ENCODE measurements at places on chromosomes 12 and 14. TPM values are rescaled to one million over a fixed set of nuclear protein-coding genes. Genes with fewer than 3 reads are reported as not detected.

The SPIC gene
- not detected for total RNA-seq

The FAM186B gene
- 0.13 TPM for total RNA-seq

The BICDL1 gene
- not detected for total RNA-seq

DNA sequence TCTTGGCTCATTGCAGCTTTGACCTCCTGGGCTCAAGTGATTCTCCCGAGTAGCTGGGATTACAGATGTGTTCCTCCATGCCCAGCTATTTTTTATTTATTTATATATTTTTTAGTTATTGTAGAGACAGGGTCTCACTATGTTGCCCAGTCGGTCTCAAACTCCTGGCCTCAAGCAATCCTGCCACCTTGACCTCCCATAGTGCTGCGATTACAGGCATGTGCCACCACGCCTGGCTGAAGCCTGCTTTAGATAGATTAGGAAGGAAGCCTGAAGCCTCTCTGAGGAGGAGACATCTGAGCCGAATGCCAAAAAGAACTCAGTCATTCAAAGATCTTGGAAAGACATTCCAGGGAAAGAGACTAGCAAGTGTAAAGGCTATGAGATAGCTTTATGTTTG, 10.2 kb downstream of the INHBC start:
- DNase-seq = no peak

DNA sequence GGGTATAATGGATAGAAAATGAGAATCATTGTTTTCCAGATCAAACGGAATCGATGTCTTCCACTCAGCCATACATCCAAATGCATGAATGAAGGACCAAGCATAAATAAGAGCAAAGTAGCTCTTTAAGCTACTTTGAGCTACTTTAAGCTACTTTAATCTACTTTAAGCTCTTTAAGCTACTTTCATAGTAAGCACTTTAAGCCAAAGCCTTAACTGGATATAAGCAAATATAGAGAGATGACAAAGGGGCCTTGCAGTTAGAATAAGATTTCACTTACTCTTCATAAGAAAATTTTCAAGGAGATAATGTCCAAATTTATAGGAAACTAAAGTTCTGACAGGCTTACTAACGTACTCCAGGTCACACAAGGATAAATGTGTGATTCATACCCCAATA, 355.6 kb upstream of the KITLG start:
- DNase-seq = no peak

DNA sequence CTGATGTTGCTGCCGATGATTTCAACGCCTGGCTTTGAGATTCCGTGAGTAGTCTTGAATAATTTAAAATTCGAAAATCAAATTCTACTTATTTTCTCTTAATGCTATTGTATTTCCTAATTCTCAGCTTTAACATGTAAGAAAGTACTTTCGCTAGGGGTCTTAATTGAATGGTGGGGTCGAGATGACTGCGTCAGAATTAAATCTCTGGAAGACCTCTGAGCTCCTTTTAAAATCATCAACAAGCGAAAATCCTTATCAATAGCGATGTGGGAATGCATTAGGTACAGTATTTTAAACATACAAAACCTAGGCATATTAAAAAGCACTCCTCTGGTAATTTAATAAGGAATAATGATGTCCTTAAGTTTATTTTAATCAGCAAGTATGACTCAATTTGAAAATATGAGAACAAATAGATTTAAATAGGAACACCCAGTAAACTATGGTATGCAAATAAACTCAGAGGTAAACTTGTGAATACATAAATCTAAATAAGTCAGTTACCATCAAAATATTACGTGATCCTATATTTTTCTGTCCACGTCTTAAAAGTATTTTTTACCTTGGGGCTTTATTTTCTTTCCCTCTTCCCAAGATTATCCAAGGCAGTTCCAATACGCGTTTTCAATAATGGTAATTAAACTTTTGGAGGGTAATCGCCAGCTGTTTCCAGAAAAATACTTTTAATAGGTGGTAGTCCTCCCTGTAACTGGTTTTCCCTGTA, 1.4 kb downstream of the FOXA1 start:
- no peak for DNase-seq

GRCh38 chr14:34450542-34450915, 11.5 kb downstream of the SPTSSA start:
- DNase-seq = no peak

DNA sequence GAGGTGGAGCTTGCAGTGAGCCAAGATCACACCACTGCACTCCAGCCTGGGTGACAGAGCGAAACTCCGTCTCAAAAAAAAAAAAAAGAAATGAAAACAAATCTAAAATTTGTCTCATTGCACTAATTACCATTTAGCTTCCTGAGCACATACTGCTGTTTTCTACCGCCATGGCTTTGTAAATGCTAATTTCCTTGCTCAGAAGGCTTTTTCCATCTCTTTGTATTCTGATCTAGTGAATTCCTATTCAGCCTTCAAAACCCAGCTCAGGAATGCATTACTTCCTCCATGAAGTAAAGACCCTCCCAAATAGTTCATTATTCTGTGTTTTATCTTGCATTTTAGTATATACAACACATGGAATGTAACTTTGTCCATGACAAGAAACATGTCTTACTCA, 33.6 kb downstream of the CEP83 start:
- no peak for DNase-seq

DNA sequence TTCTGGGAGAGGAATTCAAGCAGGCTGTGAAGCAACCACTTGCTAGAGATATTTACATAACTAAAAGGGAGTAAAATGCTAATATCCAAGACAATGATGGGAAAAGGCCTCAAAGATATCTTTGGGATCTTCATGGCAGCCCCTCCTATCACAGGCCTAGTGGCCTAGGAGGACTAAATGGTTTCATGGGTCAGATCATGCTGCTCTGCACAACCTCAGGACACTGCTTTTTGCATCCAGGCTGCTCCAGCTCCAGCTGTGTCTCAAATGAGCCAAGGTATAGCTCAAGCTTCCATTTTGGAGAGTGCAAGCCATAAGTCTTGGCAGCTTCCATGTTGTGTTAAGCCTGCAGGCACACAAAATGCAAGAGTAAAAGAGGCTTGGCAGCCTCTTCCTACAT, 195.6 kb upstream of the SSTR1 start:
- no peak for DNase-seq

DNA sequence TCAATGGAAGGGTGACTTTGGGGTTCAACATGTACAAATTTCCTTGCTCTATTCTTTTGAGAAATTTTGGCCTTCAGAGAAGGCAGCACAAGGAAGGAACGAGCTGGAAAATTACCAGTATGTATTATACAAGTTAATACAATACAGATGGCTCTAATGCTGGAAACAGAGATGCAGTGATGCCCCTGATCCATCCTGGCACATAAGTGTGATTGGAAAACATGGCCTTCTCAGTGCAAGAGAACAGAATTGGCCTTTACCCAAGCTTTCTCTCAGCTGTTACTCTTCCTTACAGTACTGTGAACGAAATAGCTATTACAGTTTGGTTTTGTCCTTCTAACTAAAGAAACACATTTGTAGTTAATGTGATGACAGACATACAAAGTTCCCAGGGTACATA, 102.5 kb upstream of the GPHB5 start:
- DNase-seq = no peak

DNA sequence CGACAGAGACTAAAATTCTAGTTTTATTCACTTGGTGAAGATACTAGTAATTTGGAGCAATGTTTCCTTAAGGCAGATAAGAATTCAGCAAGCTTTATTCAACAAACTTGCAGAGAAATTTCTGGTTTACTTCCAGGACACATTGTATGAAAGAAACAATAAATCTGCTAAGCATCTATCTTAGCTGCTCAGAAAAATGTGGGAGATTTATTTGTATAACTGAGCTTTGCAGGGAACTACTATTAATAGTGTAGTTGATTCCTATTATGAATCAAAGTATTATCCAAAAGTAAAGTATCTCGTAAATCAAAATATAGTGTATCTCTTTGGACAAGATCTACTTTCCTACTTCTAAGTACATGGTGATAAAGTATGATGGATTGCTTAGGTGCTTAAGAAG, 239.4 kb upstream of the TMTC1 start:
- no peak for DNase-seq

GRCh38 chr12:47651368-47652254, 54.2 kb downstream of the RPAP3 start:
- DNase-seq = peak; percentile 50

DNA sequence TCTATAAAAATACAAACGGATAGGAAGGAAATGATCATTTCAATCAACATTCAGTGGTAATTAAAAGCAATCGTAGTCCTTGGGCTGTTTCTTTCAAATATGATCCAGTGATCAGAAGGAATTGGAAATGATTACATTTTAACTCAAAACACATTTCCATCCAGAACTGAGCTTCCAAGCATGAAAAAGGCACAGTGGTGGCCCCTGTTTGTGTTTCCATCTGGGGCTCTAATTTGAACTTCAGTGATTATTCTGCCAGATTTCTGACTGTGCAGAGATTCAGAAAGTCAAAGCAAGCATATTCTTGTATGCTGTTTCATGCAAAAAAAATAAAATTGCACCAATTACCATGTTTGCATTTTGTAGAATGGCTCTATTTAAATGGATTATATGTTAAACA, 157.0 kb upstream of the LMNTD1 start:
- DNase-seq = no peak

GRCh38 chr12:27013611-27014084, 536 bp downstream of the TM7SF3 start:
- DNase-seq = no peak

GRCh38 chr14:31118892-31119291, 88.7 kb downstream of the HECTD1 start:
- DNase-seq = no peak

DNA sequence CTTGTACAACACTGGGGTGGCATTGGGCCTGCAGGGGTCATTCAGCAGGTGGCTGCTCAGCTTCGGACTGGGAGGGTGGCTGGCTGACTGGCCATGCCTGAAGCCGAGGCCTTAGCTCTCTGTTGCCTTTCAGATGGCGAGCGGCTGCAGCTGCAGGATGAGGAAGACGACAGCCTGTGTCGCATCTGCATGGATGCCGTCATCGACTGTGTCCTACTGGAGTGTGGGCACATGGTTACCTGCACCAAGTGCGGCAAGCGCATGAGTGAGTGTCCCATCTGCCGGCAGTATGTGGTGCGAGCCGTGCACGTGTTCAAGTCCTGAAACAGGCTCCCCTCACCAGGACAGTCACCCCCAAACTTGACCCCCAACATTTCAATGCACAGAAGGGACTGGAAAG, 23.3 kb downstream of the RNF34 start:
- no peak for DNase-seq

- DNase-seq = no peak
Measured at GRCh38 chr12:8594072-8594471, 18.6 kb downstream of the AICDA start.

- DNase-seq = no peak
Measured at GRCh38 chr12:116599285-116600136, 40.3 kb downstream of the MAP1LC3B2 start.

- no peak for DNase-seq
Measured at GRCh38 chr14:104657101-104657524, 32.3 kb upstream of the INF2 start.

DNA sequence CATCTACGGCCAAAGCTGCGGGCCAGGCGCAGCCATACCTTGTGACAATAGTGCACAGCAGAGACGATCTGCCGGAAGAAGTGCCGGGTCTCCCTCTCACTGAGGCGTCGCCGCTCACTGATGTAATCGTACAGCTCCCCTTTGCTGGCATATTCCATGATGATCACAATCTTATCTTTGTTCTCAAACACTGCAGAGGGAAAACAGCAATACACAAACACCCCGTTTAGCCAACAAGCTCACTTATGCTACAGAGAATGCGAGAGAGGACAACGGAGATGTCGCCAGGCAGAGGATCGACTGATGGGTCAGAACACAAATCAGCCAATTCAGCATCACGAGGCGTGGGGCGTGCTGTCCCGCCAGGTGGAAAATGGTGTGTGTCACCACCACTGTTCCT, 52.1 kb downstream of the NUAK1 start:
- no peak for DNase-seq

GRCh38 chr12:68497702-68498101, 113.0 kb upstream of the RAP1B start:
- DNase-seq = peak; percentile 3

All from dermis microvascular lymphatic vessel endothelial cell (primary cell).